ENCODE measurements at places on chromosomes 11 and 22.
A peak's percentile ranks its signal among the peaks of the same experiment; 100 is the strongest.

DNA sequence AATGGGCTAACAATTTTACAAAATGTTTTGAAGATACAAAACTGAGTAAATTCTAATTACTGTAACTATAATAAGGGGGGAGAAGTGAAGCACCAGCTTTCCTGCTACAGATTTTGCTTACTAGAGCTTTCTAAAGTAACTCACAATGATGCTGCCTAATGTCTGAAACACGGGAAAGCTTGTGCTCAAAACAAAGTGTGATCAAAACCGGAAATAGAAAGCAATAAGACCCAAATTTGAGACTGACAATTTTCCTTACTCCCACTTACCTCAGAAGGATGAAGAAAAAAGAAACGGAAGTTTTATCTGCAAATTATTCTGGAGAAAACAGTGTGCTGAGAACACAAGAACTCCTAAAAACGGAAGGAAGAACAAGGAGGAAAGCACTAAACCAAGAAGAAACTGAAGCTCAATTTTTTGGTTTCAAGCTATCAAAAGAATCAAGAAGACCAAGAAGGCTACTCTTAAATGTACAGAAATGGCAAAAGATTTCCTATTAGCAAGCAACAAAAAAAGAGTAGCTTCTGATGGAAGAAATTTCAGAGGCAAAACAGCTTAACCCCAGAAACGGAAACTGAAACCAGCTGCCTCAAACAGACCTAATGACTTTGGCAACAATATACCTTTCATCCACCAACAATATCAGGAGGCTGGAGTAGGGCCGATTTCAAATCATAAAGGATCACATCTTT, 33.4 kb downstream of the AMBRA1 start:
- peak; percentile 73 for DNase-seq

- no peak for DNase-seq
Measured at GRCh38 chr22:23997092-23997491, 8.2 kb downstream of the GSTT4 start.

GRCh38 chr11:65212226-65212801, 30.6 kb downstream of the CAPN1 start:
- DNase-seq, result no peak

- DNase-seq, result no peak
Measured at GRCh38 chr11:9386086-9386485, 1.6 kb downstream of the IPO7 start.

DNA sequence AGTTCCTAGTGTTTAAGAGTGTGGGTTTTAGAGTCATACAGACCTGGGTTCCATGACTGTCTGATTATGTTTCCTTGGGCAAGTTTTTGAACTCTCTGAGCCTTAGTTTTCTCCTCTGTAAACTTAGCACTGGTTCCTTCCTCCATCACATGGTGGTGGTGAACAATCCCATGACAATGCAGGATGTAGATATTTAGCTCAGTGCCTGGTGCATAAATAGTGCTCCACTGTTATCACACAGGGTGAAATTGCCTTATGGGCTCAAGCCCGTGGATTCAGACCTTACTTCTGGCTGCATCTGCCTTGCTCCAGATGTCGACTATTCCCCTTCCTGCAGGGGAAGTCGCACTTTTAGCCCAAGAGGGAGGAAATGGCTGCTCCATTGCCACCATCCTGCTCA, 62.7 kb downstream of the LDLRAD3 start:
- DNase-seq, result no peak

- DNase-seq, result no peak
Measured at GRCh38 chr22:20212754-20213699, 55.1 kb downstream of the RTN4R start.

DNA sequence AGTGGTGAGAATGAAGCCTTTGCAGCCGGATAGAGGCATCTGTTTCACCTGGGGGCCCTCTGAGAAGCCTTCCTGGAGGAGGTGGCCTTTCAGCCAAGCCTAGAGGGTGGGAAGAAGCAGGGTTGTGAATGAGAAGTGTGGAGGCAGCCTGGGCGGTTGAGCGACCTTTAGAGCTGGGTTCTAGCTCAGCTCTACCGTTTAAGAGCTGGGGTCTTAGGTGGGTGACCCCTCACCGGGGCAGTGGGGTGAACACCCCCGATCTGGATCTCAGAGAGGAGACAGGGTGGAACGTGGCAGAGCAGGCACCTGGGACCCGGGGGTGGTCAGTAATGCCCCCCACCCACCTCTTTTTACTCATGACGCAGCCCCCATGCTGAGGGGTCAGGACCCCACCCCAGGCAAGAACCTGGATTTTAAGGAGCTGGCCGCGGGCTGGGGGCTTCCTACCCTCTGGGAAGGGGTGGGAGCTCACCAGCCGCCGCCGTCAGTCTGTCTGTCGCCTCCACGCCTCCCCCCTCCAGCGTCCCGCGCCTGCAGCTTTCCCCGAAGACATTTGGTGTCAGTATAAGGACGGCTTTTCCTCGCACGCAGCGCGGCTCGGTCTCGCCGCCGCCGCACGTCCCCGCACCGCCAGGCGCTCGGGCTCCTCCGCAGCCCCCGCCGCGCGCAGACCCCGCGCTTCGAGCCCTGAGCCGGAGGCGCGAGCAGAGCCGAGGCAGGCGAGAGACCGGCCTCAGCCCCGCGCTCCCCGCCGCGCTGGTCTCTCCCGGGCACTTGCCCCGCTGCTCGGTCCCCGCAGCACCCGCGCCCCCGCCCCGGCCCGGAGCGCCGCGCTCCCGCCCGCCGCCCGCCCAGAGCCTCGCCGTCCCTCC, 13.3 kb upstream of the CACNA1I start:
- DNase-seq, result no peak

GRCh38 chr11:32819187-32819586, 10.5 kb upstream of the PRRG4 start:
- no peak for DNase-seq

DNA sequence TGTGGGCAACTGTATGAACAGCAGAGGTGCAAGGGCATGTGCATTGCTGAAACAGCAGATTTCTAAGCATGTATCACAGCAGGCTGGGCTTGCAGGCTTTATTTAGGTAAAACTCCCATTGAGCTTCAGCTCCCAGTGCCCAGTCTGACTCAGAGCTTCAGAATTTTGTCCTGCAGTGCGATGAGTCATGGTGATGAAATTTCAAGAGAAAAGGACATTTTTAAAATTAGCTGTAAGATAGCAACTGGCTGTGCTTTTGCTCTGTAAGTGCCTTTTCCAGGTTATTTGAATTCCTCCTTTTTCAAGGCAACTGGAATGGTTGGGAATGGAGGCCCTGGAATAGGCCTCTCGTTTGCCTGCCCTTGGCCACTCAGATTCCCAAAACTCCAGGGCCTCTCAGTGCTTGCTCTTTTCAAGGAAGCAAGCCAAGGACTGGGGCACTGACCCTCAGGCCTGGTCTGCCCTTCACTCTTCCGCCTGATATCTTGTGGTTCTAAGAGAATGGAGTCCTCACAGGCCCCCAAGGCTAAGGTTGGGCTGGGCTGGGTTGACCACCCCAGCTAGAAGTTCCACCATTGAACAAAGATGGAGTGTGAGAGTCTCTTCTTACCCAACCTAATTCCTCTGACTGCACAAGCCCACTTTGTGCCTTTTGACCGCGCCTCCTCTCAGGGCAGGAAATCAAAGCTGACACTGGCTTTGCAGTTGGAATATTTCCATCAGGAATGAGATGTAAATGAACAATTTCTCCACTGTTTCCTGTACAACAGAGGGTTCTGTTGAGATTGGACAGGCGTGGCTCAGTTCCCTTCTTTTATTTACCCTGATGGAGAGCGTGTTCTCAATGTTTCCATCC, 59.5 kb upstream of the PRSS23 start:
- no peak for DNase-seq

DNA sequence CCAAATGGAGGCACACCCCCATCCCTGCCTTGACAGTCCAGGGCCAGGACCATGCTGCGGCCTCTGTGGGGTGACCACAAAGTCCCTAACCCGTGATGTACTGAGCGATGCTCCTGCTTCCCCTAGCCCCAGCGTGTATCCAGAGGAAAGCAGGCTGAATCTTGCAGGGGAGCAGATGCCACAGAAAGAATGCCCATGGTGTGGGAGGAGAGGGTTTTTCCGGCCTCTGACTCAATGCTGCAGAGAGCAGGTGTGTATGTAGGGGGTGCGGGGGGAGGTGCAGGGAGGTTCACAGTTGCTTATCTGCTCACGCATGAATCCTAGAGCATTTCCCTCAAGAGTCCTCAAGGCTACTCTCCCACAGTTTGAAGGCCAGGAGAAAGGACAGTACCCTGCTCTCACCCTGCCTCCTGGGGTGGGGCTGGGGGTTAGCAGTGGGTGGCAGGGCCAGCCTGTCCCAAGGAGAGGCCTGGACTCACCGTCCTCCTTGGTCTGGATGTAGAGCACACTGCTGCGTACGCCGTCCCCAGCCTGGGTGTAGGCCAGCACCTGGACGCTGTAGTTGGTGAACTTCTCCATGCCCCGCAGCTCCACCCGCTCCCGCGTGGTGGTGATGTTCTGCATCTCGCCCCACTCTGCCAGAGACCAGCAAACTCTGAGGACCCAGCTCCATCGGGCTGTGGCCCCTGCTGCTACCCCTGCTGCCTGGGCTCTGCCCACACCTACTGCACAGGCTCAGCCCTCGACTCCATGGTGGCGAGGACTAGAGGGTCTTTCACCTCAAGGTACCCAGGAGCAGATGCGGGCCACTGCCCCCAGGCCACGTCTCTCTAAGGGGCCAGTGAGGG, 130.8 kb downstream of the CEP164 start:
- DNase-seq, result no peak

DNA sequence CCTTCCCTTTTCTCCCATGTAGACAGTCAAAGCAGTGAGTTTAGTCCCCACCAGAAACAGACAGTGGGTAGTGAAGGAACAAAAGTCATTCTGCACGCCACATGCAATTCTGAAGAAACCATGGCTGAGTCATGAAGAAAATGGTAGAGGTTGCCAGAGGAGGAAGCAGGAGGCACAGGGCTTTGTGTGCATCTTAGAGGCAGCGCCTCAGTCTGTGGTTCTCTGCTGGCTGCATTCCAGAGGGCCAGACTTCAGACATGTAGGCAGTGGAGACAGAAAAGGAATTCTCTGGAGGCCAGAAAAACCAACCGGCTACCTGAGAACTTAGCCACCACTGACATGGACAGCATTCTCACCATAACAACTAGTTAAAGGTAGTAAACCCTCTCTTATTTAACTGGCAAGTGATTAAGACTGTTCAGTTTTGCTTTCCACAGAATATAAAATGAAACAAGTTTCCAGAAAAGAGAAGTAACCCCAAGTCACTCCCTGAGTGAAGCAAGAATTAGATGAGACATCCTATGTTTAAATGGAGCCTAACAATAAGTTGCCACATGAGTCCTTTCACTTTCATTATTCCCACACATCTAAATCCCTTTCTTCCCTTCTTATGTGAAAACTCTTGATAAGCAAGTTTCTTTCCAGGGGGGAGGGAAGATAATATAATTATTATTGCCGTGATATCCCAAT, 556.1 kb downstream of the SOX6 start:
- no peak for DNase-seq
